NCI-H146 (cell line): ENCODE measurements at places on chromosomes 13 and 19.

DNA sequence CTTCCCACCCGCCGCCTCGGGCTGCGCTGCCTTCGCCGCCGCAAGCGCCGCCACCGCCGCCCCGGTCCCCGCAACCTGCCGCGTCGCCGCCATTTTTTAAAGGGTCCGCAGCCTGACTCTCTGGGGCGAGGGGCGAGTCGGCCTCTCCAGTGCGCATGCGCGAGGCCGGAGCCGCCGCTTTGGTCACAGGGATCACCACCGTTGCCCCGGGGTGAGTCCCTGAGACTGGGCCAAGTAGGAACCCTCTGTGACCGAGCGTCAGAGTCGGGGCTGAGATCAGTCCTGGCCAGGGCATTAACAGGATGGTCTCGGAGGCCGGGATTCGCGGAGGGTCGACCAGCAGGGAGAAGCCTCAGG, 42.6 kb downstream of the ZNF146 start:
- DNase-seq, result no peak

- DNase-seq, result no peak
These were observed 16.8 kb downstream of the FLT1 start for GRCh38 chr13:28478127-28478526.

GRCh38 chr19:16116067-16116466, 4.4 kb downstream of the RAB8A start:
- DNase-seq, result no peak

DNA sequence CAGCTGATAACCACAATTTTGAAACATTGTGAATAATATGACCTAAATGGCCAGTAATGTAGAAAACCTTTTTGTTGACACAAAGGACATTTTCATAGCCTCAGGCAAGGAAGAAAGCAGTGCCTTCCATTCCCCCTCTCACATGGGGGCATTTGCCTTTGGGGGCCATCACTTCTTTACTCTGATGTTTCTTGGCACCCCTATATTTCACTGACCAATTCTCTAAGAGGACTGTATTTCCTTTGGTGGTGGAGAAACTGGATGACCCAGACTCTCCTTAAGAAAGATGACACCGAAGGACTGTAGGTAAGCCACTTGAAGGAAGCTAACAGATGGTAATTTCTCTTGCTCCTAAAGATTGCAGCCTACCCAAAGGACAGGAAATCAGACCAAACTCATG, 254.6 kb downstream of the DCLK1 start:
- no peak for DNase-seq

DNA sequence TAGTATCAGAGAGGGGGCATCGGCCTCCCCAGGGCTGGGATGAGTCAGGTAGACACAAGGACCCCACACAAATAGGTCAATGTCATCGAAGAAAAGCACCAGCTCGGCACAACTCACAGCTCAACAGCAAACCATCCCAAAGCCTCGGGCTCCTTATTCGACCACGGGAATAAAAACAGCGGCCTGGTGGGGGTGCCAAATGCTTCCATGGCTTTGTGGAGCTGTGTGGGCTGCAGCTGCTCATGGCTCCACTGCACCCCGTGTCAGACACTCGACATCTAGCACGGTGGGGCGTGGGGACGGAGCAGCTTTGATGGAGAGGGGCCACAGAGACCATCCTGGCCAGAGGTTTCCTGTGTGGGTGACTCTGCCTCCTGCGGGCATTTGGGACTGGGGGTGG, 212.5 kb upstream of the SOX1 start:
- DNase-seq, result no peak

GRCh38 chr19:37988758-37989635, 82.0 kb downstream of the SIPA1L3 start:
- DNase-seq, result no peak

GRCh38 chr13:47846886-47847285, 154.2 kb downstream of the SUCLA2 start:
- DNase-seq, result no peak

DNA sequence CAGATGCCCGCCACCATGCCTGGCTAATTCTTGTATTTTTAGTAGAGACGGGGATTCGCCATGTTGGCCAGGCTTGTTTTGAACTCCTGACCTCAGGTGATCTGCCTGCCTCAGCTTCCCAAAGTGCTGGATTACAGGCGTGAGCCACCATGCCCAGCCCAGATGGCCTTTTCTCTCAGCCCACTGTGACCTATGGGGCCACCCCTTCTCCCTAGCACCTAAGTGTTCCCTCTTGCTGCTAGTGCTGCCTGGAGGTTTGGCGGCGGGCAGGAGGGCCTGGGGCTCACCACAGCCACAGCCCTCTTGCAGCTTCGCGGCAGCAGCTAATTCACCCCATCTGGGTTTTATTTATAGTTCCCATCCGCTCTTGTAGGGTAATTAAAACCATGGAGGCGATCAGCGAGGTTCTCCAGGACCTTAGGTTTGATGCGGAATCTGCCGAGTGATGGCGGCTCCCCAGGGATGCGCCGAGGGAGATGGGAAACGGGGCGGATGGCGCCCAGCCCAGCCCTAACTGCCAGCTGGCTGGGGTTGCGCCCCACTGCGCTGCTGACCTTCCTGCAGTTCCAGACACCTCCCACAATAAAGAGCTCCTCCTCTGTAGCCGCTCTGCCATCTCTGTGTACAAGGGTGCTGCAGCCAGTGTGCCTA, 3.3 kb downstream of the REX1BD start:
- DNase-seq, result no peak

DNA sequence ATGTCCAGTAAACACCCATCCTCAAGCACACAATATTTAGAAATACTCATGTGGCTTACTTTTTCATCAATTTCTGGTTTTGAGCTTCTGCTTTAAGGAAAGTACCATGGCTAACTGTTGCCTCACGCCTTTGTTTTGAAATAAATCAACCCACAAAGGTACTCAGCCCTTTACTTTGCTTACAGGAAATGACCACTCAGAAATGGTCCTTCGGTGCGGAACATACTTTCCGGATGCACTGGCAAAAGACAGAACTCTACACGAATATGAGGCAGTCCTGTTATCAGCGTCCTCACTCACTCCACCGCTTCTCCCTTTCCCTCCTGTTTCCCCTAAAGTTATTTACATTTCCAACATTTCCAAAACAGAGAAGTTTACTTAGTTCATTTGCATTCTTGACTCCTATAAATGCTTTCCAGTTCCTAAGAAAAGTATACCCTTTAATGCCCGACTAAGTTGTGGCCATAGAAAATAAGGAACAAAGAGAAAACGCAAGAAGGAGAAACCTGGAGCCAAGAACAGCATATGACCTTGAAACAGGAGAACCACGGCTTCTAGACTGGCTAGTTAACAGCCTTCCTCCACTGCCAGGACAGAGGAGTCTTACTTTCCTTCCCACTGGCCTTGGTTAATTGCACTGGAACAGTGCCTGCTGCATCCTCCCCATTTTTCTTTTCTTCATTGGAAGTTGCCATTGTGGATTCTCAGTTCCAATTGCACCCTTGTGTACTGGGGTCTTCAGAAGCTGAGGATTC, 10.6 kb downstream of the FPR2 start:
- DNase-seq, result no peak

GRCh38 chr13:76293751-76294150, 592.5 kb downstream of the KCTD12 start:
- no peak for DNase-seq

DNA sequence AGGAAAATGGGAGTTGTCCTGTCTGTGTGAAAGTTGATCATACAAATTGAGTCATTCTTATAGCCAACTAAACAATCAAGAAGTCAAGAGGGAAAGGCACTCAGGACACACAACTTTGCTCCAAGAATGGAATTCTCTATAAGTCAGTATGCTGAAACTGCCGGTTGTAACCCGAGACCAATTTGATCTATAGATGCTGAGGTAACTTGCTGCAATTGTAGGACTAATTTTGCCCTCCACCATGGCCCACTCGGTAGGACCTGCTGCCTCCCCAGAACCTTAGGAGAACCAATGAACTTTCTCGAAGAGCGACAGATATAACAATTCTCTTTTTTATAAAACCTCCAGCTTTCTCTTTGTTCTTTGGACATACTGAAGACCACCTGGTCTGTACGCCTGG, 157.0 kb downstream of the RNF17 start:
- no peak for DNase-seq

DNA sequence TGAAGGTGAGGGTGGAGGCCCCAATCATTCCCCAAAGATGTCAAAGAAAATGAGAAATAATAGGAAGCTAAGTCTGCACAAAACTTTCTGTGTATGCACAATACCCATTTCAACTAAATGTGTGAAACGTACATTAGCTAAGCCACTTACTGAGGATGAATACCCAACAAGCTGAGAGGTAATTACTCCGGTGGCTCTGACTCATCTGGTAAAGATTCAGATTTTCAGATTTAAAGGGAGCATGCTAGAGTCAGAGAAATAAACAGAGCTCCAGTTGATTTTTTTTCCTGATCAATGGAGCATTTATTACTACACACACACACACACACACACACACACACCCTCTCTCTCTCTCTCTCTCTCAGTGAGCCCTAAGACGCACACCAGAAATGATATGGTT, 194.8 kb upstream of the ARGLU1 start:
- DNase-seq, result no peak

DNA sequence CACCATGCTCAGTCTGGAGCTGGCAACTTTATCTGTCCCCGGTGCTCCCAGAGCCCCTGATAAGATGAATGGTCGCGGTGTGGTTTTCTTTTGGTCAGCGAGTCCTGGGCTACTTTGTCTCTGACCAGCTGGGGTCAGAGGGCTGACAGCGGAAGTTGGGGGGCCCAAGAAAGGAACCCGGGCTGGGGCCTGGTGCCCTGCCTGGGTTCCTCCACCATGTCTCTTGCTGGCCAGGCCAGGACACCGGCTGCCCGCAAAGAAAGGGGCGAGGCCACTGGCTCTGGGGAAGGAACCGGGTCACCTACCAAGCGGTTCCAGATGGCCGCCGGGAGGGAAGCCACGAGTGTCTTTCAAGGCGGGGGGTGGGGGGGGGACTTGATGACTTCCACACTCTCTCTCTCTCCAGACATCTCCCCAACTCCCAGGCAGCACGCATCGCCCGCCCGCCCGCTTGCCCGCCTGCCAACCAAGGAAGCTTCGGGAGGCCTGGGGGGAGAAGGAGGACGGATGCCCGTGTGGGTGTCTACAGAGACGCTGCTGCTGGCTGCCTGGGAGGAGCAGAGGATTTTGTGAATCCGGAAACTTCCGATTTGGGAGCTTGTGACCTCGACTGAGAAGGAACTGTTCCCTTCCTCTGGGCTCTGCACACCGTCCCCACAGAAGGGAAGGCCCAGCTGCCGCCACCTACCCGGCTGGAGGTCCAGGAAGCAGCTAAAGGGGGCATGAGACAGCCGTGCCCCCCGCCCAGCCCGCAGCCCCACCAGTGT, 1.1 kb downstream of the PIP5K1C start:
- DNase-seq, result no peak

- no peak for DNase-seq
These were observed 47.5 kb downstream of the OXGR1 start for GRCh38 chr13:96946709-96947311.

DNA sequence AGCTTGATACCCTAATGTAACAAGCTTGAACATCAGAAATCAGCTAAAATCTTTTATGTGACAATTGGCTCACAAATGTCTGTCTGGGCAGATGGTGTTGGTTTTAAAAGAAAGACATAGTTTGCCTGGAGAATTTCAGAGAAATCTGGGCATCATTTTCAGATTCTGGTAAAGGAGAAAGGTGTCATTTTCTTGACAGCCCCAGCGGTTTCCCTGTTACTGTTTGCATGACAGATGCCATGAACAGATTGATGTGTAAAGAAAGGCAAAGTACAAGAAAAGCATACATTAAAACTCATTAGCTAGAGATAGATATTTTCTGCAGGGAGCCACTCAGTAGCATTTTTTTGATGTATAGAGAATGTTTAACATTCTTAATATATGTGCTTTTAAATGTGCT, 987.9 kb downstream of the OLFM4 start:
- DNase-seq, result no peak

DNA sequence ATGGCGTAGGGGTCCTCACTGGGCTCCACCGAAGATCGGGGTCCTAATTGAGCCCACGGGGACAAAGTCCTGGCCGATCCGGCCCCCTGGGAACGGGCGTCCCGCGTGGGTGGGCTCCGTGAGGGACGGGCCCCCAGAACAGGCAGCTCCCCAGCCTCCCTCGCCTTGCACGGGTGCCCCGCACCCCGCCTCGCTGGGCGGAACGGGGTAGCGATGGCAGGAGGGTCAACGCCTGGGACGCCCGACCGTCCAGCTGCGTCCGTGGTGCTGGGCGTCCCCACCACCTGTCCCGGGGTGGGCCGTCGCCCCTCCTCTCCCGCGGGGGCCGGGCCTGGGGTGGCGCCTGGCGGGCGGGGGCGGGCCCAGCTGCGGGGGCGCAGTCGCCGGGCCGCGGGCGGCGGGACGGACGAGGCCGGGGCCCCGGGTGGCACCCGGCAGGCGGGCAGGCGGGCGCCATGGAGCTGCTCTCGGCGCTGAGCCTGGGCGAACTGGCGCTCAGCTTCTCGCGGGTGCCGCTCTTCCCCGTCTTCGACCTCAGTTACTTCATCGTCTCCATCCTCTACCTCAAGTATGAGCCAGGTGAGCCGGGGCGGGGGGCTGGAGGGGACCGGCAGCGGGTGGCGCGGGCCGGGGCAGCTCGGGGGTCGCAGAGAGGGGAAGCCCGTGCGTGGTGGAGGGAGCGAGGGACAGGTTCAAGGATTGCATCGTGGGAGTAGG, at the start of gene TMEM38A:
TSS of gene TMEM38A (plus strand) at position 377 of the 717 bp plus-strand sequence. CDS start at position 456, 79 bp downstream.
- DNase-seq, result peak; percentile 79

- DNase-seq, result no peak
These were observed 21.7 kb downstream of the ZNF613 start for GRCh38 chr19:51948975-51949374.

DNA sequence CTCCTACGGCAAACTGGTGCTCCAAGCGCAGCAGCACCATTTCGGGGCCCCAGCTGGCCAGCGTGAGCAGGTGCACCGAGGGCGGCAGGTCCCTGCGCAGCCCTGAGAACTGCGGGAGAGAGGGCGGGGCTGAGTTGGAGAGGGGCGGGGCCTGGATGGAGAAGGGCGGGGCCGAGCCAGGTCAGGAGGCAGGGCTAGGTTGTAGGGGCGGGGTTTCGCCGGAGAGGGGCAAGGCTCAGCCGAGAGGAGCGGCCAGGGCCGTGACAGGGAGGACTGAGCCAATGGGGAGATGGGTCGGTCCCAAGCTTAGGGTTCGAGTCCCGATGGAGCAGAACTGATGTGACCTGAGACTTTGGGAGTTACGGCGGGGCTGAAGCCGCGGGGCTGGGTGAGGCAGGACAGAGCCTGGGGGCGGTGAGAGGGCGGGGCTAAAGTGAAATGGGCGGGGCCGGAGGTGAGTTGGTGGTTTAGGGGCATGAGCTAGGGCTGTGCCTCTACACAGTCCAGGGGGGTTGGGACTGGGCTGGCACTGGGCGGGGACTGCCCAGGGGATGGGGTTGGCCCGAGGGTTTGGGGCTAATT, 19.0 kb downstream of the MAN2B1 start:
- peak; percentile 97 for DNase-seq

DNA sequence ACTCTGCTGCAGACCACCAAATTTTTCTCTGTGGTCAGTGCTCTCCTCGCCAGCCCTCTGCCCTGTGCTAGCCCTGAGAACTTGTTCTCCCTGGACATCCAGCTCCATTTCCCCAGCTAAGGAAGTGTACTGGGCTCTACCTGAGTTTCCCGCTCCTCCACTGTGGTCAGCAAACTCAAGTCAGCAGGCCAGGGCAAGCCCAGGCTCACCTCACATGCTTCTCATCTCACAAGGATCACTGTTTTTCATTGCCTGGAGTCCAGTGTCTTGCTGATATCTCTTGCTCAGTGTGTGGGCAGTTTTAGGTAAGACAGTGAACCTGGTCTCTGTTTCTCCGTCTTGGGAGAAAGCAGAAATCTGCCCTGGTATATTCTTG, 201.4 kb downstream of the FOXO1 start:
- no peak for DNase-seq
